HCT116 (cell line): ENCODE measurements at places on chromosomes 4 and X. TPM values are rescaled to one million over a fixed set of nuclear protein-coding genes. Genes with fewer than 3 reads are reported as not detected.

The REST gene
- 42.6 TPM for total RNA-seq

DNA sequence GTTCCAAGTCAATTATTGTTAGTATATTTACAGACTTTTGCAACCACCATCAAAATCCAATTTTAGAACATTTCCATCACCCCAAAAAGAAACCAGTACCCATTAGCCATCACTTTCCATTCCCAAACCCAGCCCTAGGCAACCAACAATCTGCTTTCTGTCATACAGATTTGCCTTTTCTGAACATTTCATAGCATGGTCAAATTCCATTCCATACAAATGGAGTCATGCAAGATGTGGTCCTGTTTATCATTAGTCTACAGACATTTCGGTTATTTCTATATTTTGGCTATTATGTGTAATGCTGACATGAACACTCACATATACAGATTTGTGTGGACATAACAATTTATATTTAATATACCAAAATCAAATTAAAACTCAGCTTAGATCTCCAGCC, 508.7 kb downstream of the ZNF674 start:
- H3K36me3 ChIP-seq: no peaks in the 10 kb centered on the region; the same call in 1 of the 2 replicates
- H3K27ac ChIP-seq: no peak overlapping the region
- H3K4me3 ChIP-seq: no peak overlapping the region

DNA sequence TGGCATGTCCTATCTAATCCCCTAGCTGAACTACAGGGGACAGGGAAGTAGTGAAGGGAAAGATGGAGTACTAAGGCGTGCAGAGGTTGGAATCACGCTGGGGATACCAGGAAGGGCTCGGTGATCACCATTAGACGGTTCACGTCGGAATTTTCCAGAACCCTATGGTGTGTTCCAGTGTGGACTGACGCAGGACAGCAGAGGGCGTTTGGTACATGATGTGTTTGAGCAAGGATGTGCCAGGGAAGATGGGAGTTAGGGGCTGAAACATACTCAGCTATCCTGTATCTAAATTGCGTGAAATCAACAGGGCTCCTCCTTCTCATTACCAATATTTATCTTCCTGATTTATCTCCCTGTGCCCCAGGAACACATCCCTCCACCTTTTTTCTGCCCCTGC, 33.7 kb downstream of the PRPS2 start:
- no peak overlapping the region for H3K27ac ChIP-seq
- H3K27me3 ChIP-seq: no peaks in the 10 kb centered on the region
- peaks cover 8% of the 10 kb centered on the region; the same call in 1 of the 2 replicates for H3K36me3 ChIP-seq
- H3K4me3 ChIP-seq: no peak overlapping the region
- H3K4me1 ChIP-seq: peaks cover 16% of the 10 kb centered on the region
- no peak for DNase-seq

- H3K4me1 ChIP-seq: no peaks in the 10 kb centered on the region
- no peak for DNase-seq
- H3K4me3 ChIP-seq: no peak overlapping the region
- no peaks in the 10 kb centered on the region; the same call in 1 of the 2 replicates for H3K27me3 ChIP-seq
Measured at GRCh38 chr4:42596918-42597317, 60.0 kb downstream of the ATP8A1 start.

GRCh38 chr4:26764231-26764630, 96.4 kb upstream of the STIM2 start:
- DNase-seq: no peak
- H3K27me3 ChIP-seq: no peaks in the 10 kb centered on the region
- no peak overlapping the region for H3K4me3 ChIP-seq
- H3K27ac ChIP-seq: no peak overlapping the region
- H3K4me1 ChIP-seq: no peaks in the 10 kb centered on the region
